ENCODE measurements at places on chromosomes 7 and 10.

DNA sequence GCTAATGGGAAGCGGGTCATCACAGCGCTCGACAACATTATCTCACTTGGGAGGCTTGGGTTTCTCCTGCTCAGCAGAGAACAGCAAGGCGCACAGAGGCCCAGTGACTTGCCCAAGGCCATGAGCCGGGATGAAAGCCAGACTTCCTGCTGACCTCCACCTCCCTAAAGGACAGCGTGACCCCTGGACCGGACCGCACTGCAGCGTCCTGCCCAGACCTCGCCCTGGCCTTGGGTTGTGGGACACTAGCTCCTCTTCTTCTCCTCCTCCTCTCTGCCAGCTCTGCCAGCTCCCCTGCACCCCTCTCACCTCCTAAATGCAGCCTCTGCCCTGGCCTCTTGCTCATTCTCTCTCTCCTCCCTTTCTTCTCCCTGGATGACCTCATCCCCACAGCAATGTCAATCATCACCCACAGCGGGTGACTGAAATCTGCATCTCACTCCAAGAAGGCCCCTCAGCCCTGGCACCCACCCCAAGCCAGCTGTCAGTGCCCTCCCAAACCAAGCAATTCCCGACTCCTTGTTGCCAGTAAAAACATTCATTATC, 19.4 kb downstream of the SPOCK2 start:
- DNase-seq = no peak

GRCh38 chr7:149753375-149754233, 19.8 kb downstream of the ZNF467 start:
- peak; percentile 38 for DNase-seq

- no peak for DNase-seq
Observed at GRCh38 chr7:50363327-50364060, 59.0 kb downstream of the IKZF1 start.

DNA sequence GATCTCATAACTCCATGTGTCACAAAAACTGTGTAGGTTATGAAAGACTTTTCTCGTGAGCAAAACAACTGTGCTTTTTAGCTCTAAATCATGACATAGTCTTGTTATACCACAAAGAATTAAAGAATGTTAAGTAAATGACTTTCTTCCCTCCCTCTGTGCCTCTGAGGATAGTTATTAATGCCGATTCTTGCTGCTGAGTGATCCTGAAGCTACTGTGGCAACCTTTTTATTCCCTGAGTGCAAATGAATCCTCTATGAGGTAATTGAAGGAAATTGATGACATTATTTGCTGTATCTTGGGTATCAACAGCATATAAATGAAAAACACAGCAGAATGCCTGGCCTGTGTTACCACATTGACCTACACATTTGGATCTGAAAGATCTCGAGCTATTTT, 142.2 kb upstream of the HDAC9 start:
- peak; percentile 33 for DNase-seq

DNA sequence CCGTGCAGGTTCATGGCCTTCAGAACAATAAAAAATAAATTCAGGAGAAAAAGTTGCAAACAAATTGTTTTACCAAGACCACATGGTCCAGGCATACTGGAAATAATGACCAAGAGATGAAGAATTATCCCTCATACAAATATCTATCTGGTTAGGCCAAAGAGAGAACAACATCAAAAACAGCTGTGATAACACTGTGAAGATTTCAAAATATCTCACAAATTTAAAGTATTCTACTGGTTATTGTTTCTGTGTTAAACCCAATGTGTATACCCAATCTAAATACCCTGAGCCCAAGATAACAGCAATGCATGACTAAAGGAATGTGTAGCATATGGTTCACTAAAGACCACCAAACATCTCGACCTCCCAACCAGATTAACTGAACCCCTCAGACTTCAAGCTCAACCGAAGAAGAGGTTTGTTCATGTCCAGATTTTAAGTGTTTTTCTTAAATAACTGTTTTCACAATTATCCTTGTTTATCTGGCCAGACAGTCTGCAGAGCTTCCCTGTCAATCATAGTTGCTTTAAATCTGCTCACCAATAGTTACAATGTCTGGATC, 10.9 kb downstream of the OR9A2 start:
- DNase-seq = peak; percentile 84

- peak; percentile 79 for DNase-seq
Observed at GRCh38 chr10:110076559-110077318, 69.0 kb downstream of the ADD3 start.

DNA sequence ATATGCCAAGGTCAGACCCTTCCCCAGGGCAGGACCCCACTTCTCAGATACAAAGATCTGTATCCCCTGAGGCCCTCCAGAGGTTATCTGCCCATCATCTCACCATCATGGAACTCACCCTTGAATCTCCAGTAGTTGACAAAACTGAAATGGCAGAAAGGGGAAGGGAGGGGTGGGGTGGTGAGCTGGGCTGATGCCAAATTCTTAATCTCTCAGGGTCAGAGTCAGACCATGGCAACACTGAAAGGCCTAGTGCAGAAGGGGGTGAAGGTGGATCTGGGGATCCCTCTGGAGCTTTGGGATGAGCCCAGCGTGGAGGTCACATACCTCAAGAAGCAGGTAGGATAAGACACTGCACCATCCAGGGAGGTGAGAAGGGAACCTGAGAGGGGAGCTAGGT, 3.1 kb downstream of the CNPY4 start:
- DNase-seq = no peak

GRCh38 chr10:69577268-69578232, 4.3 kb upstream of the NEUROG3 start:
- no peak for DNase-seq

GRCh38 chr7:5677538-5678294, 103.7 kb downstream of the RNF216 start:
- DNase-seq = peak; percentile 78

GRCh38 chr7:149822353-149822943, 15.7 kb upstream of the ZNF862 start:
- no peak for DNase-seq

DNA sequence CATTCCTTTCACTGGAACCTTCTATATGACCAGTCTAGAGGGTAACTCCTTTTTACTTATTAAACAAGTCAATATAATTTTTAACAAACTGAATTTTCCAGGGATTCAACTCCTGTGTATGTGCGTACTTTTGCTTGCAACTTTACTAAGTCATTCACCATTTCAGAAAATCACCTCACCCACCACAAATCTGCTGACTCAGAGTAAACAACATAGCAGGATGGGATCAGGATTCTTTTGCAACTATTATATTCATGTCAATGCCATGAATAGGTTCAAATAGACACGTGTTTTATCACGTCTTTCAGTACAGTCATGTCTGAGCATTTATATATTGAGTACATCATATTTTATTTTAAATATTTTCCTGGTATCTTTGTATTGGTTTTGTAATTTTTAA, 14.5 kb downstream of the CTTNBP2 start:
- DNase-seq = no peak

DNA sequence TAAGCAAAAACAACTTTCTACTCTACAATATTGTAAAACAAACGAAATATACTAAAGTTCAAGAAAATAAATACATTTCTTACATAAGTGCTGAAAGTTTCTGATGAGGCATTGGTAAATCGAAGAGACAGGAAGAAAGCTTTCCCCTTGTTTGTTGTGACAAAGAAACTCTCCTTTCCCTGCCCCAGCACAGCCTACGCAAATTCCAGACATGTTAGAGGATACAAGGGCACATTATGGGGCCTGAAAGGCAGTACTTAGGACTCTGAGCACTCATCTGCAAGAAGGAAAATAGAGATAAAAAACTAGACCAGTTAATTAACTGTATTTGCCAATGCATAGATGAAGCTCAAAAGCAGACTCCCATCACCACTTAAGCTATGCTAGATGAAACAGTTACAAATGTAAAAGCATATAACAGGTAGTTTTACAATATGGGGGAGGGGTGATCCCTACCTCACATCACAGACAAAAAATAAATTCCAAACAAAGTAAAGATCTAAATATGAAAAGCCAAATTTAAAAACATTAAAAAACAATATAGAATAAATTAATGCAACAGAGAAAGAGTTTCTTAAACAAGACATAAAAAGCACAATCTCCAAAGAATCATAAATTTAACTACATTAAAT, 21.8 kb downstream of the ARHGAP19 start:
- no peak for DNase-seq

- peak; percentile 97 for DNase-seq
Observed at GRCh38 chr10:58157076-58157766, 110.5 kb downstream of the IPMK start.

- DNase-seq = no peak
Observed at GRCh38 chr7:110909117-110909516, 181.8 kb upstream of the LRRN3 start.

GRCh38 chr7:87982116-87982515, 48.1 kb downstream of the ADAM22 start:
- DNase-seq = no peak

GRCh38 chr10:3748484-3748883, 36.5 kb downstream of the KLF6 start:
- DNase-seq = no peak

DNA sequence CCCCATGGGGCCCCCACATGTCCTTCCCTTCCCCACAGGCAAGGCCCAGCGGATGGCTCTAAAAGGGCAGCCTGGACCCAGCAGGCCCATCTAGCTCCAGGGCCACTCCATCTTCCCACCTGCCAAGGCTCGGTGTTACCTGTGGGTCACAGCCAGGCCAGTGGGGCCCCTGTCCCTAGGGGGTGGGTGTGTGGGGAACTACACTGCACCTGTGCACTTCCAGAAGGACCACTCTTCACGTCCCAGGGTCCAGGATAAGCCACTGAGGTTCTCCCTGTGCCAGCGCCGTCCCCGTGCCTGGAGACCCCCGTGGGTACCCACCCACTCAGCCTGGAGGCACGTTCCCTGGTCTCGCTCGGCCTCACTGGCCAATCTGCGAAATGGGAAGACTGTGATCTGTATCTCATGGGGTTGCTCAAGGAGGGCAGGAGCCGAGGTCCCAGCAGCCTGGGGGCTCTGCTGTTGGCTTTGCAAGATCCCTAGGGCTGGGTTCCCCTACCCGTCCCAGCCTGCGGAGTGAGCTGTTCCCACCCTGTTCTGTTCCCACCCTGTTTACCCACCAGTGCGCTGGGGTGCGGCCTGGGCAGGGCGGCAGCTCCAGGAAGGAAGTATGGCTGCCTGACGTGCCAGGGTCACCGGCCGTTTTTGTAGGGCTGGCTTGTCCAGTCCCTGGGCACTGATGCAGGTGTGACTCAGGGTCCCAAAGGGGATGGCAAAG, 4.6 kb downstream of the PWWP2B start:
- DNase-seq = no peak

DNA sequence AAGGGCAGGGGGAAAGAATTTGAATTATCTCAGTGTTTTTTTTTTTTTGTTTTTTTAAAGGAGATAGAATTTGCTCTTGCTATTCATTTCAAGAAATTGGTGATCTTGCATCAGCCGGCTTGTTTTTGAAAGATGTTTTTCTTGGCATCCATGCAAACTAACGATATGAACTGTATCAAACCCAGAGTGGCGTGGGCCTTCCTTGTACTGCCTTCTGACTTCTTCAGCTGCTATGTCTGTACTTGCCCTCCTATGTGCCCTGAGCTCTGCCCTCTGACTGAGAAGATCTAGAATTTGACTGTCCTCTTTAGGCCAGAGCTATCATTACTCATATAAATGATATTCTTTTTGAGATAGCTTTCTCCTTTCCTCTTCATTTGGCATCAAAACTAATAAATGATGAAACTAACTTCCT, 183.1 kb downstream of the EXOC4 start:
- DNase-seq = peak; percentile 97

GRCh38 chr7:83876593-83876992, 227.7 kb upstream of the SEMA3E start:
- peak; percentile 84 for DNase-seq

- no peak for DNase-seq
Observed at GRCh38 chr10:96613576-96613975, 26.8 kb upstream of the TM9SF3 start.

DNA sequence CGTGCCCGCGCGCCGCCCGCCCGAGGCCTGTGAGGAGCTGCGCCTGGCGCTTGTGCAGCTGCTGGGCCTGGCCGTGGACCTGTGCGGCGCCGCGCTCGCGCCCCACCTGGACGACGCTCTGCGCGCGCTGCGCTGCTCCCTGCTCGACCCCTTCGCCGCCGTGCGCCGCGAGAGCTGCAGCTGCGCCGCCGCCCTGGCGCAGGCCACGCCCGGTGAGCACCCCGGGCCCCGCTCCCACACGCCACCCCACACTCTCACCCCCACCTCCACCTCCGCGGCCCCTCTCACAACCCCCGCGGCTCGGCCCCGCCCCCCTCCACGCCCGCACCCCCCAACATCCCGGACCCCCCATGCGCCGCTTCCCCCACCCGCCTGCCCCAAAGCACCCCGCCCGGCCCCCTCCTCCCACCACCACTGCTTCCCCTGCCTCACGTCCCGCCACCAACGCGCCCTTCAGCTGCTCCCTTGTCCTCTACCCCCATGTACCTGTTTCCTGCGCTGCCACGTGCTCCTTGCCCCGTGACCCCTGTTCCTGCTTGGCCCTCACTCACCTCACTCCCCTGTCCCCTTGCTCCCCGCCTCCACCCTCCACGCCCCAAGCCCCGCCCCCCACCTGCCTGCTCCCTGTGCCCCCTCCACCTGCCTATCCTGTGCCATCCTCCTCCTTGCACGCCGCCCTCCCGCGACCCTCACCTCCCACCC, at the start of gene PRKAR1B:
TSS of gene PRKAR1B (minus strand) at position 178 of the 702 bp plus-strand sequence. CDS start 15,776 bp downstream, outside the sequence.
- no peak for DNase-seq

DNA sequence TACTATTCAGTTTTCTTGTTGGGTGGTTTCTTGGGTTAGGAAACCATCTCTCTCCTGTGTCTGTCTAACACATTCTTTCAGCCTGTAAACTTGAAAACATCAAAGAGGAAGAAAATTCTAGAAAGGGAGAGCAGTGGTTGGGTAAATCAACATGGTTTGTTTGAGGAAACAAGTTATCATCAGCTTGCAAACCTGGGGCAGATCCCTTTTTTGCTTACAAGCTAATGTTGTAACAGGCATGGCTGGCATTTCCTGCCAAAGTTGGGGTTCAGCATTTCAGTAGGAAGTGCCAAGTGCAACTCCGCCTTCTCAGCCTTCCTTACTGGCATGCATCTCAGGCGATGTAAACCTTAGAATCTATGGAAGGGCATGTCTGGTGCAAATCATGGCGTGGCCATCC, 112.6 kb downstream of the EEPD1 start:
- no peak for DNase-seq

DNA sequence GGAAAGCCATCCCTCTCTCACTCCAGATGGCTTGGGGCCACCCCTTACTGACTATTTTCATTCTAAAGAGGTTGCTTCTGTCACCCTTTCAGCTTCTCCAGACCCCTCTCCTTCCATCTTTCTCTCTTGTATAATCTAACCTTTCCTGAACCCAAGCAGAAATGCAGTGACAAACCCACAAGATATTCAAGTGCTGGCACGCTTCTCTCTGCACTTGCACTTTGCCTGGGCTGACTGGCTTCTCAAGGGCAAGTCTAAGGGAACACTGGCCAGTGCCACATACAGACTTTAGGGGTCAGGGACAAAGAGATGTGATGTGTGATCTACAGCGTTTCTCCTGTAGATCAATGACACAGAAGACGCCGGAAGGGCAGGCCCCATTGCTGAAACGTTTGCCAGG, 150.4 kb upstream of the LANCL2 start:
- DNase-seq = no peak

- no peak for DNase-seq
Observed at GRCh38 chr10:48412933-48413332, 106.5 kb downstream of the MAPK8 start.

GRCh38 chr10:117694190-117694589, 151.6 kb downstream of the EMX2 start:
- peak; percentile 20 for DNase-seq

- no peak for DNase-seq
Observed at GRCh38 chr7:18208921-18209320, 181.3 kb upstream of the PRPS1L1 start.

Data from fibroblast of skin of scalp (primary cell).